ENCODE measurements at places on chromosomes 2 and 18.

DNA sequence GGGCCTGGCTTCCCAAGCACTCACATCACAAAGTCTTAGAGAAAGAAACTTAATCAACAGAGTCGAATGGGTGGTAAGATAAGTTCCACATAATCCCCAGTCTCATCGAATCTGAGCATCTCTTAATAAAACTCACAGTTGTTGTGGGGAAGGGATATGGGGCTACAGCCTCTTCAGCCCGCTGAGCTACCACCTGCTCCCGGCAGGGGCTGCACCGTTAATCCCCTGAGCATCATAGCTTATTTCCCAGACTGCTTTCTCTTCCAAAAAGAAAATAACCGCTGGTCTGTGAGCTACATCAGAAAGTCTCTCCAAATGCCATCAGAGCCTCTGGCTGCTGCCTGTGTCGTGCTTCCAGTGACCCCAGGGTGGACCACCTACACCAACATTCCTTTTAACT lies 139.4 kb upstream of the CELF4 start:
- no peak for DNase-seq

DNA sequence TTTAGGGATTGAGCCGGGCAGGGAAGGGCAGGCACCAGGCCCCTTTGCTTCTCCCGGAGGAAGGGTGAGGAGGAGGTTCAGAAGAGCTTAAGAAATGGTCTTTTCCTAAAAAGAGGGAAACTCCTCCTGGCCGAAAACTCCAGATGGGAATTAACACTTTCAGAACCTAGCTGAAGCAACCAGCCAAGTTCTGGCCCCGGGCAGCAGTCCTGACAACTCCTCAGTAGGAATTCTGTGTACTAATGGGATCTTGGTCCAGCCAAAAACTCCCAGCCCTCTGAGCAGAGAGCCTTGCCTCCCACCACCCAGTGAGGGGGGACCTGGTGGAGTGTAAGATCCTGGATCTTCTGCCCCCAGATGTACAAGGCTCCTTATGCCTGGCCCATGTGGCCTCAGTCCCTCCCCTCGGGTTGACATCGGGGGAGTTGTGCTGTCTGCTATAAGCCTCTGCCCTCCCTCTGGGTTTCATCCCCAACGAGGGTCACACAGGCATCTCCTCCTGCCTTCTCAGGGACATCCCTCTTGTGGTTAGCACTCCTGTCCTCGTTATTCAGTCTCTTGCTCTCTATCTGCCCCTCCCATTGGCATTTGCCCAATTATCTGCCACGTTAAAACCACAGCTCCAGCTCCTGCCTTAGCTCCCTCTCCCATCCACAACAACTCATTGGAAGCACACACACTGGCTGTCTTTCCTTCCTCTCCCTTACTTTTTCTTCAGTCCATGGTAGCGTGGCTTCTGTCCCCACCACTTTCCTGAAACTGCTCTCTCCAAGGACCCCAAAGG lies 184.6 kb downstream of the CYP26B1 start:
- DNase-seq = no peak

- no peak for DNase-seq
These were observed 35.1 kb downstream of the LOXHD1 start for GRCh38 chr18:46621871-46622270.

- no peak for DNase-seq
These were observed 492.2 kb upstream of the CDH2 start for GRCh38 chr18:28669165-28669564.

GRCh38 chr2:8790739-8791162 lies 46.7 kb downstream of the KIDINS220 start:
- DNase-seq = no peak

DNA sequence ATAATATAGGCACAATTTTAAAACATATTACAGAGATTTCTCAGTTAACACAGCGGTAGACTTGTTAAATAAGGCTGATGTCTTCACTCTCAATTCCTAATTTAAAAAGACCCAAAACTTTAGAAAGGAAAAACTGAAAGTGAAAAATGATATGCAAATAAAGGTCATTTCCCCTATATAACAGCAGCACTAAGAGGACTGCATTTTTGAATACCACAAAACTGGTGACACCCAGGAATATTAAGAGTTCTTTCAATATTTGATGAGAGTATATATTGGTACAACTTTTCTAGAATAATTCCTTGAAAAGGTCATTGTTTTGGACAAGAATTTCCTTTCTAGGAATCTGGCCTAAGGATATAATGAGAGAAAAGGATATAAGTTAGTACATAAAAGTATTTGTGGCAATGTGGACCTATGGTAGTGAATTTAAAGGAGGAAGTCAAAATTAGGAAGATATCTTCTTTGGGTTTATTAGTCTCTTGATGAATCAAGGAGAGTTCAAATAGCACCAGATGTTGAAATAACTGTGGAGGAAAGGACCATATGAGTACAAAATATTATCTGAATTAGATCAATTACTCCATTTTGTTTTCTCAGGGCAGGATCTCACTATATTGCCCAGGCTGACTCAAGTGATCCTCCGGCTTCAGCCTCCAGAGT lies 70.3 kb downstream of the TMEM237 start:
- no peak for DNase-seq
